Right hindlimb (tissue), 1 donor: ENCODE measurements at places on chromosomes 16 and 17.

DNA sequence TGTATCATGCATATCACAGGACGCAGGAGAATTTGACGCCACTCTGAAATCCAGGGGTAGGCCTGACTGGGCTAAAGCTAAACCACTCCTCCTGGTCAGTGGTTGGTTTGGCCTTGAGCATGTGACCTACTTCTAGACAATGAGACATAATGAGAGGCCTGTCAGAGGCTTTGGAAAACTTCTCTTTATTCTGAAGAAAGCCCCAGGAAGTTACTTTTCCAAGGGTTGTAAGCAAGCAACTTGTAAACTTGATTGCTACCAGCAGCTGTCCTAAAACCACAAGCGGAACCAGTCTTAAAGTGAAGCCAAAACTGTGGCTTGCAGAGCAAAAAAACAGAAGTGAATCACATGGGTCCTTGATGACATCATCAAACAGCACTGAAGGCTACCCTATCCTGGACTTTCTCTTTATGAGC lies 138.2 kb upstream of the COX10 start:
- peak; percentile 57 for DNase-seq

DNA sequence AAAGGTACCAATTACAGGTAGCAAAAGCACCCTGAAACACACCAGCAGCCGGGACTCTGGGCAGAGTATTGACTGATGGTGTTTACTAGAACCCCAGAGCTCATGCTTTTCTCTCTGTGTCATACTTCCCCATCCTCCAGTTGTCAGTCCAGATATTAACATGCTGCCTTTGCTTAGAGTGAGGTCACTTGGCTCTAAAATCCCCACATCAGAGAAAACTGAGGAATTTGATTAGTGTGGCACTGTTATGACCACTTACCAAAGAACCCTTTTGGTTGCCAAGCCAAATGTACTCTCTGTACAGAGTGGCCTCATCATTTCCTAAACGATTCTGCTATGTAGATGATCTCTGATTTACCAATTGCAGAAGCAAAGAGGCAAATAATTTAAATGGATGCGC lies 80.4 kb downstream of the ABCC12 start:
- no peak for DNase-seq

GRCh38 chr17:48655913-48656312 lies 29.8 kb upstream of the HOXB9 start:
- no peak for DNase-seq

GRCh38 chr17:65055708-65056638 lies 567 bp downstream of the GNA13 start:
- DNase-seq = peak; percentile 72

DNA sequence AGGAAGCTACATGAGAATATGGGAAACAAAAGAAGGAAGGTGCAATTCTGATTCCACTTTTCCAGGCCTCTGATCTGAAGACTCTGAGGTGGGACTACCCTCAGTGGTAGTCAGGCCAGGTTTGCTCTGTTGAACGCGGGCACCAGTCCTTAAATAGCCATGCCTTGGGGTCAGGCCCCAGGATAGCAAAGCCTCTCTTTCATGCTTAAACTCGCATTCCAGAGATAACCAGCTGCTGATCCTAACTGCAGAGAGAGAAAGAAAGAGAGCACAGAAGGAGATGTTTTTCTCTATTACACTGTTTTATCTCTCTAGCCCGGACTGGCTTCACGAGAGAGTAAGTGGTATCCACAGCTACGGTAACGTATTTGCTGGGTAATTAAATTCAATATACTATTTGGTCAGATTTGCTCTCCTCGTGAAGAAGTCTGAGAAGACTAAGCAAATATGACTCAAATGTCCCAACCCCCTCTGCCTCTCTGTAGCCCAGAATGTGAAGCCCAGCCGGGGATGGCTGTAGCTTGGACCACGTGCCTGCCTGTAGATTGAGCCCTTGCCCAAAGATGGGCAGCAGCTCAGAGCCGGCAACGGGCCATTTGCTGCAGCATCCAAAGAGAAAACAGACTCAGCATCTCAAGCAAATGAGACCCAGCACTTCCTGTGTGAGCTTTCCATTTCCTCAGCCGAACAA lies 122.2 kb downstream of the SMG6 start:
- peak; percentile 88 for DNase-seq

DNA sequence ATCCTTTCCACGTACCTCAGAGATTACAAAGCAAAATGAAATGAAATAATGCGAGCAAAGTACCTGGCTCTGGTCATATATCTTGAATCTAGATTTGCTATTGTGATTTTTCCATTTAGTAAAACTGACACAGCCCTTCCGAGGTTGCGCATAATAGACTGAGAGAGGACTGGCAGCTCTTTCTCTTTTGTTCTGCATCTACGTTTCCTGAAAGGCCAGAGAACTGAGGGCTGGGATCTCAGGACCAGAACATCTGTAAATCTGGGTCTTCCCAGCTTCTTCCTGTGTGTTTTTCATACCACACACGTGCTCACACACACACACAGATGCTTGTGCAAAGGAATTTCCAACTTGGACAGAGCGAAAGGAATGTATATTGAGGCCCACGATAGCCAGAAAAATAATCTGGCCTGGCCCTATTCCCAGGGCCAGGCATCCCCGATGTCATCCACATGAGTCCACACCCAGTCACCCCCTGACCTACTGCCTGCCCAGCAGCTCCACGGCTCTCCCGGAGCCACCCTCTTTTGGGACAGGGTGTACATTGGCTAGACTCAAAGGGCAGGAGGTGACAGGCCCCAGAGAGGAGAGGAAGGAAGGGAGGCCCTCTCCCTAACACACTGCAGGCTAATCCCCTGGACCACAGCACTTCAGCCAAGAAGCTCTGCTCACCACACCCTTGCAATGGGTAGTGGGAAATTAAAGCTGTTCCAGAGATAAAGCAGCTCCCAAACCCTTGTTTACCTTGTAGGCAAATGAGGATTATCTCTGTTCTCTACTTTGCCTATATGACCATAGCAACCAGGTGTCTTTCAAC lies 41.8 kb downstream of the NOL11 start:
- peak; percentile 73 for DNase-seq

DNA sequence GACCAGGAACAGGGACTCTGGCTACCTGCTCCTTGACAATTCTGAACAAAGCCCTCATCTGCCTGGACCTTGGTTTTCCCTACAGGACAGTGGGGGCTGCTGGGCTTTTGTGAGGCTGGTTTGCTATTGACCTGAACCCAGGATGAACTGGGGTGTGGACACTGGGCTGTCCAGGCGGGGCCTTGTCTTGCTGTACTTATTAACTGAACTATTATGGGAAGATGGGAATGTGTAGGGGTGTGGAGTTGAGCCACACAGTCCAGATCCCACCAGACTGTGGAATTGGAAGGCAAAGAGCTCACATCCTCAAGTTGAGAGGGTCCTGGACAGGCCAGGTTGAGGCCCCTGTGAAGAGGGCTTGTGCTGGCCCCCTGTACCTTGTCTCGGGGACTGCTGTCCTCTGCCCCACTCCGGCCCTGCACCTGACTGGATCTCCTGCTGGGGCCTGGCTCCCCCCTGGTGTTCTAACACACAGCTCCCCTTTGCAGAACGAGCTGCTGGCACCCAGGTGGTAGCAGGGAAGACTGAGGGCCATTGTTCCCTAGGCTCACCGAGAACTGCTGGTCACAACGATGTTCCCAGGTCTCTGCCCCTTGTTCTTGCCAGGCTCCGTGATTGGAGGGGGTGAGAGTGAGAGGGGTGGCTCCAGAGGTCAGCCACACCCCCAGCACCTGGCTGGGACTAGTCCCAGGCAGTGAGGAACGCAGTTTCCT lies 51.8 kb upstream of the CDC42EP4 start:
- DNase-seq = no peak

- no peak for DNase-seq
Observed at GRCh38 chr16:10228779-10229178, 46.6 kb upstream of the GRIN2A start.

DNA sequence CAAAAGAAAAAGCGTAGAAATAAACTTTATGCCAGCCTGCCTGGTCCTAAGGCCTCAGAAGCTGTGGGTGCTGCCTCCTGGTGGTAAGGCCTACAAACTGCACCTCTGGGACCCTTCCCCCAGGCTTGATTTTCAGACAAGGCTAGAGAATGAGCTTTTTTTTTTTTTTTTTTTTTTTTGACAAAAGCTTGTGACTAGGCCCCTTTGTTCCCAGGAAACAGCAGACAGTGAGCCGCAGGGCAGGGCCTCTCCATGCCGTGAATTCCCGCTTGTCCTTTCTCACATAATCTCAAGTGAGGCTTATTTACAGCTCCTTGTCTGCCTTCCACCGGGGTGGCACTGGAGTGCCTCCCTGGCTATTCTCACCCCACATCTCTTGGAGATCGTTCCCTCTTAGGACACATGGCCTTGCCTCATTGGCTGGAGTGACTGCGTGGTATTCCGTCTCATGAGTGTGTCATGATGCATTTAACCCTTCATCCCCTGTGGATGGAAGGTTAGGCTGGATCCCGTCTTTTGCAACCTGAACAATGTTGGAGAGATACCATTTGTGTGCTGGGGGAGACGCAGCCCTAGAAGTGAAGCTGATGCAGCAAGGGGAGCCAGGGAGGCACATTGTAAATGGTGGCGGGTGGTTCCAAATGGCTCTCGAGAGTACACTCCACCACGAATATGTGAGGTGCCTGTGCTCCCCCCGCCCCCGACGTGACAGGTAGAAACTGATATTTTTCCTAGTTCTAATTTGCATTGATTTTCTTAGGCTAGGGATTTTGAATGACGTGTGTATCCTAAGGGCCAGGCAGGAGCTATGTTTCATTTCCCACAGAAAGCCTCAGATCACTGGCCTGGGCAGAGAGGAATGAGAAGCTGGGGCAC lies 49.6 kb downstream of the USP22 start:
- DNase-seq = peak; percentile 85

GRCh38 chr17:82797061-82797460 lies 42.8 kb downstream of the ZNF750 start:
- DNase-seq = no peak

DNA sequence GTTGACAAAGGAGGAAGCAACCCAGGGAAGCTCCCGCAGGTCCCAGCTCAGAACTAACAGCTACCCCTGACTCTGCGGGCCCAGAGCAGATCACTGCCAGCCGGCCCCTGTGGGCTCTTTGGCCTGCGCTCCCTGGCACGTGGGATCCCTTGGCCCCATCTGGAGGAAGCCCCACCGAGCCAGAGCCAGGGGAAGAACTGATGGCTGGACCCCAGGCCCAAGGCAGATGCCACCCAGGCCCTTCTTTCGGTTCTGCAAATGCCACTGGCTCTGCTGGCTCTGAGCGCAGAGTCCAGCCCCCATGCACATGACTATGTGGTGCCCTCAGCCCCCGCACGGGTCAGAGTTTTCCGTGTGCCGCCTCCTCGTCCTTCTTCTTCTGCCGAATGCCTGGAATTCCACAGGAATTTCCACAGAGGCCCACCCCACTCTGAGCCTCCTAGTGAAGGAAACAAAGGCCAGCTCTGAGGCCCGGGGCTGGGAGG lies 35.8 kb upstream of the SNN start:
- DNase-seq = peak; percentile 78

- DNase-seq = no peak
Observed at GRCh38 chr16:23788685-23789084, 33.9 kb downstream of the CHP2 start.

DNA sequence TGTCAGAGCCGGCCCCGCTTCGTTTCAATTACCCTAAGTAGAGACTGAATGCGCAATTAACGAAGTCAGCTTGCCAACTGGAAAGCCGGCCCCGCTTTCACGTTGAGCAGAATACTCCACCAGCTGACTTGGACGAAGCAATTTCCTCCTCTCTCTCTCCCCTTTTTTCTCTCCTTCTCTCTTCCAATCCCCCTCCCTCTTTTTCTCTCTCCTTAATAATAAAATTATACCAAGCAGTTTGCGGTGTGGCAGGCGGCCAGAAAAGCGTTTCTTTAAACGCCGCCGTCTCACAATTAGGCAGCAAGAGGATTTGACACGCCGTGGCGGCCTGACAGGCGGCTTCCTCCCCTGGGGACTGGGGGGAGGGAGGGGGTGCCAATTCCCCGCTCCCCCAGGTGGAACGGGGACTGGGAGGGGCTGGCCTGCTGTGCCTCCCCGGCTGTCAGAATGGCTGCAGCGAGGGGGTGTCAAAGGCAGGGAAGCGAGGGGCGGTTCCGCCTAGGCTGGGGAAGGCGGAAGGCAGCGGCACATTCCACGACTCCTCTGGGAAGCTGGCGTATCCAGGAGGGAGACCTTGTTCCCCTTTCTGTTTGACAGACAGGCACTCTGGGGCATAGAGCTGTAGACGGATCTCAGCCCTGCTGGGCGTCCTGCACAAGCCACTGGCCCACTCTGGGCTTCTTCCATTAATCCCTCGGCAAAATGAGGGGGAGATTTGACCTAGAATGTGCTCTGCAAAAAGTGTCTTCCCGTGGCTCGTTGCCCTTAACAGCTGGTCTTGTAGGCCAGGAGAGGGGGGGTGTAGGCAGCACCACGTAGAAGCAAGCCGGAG lies 52.7 kb downstream of the SREBF1 start:
- DNase-seq = peak; percentile 78

GRCh38 chr17:55829995-55830612 lies 79.3 kb downstream of the PCTP start:
- DNase-seq = no peak

GRCh38 chr17:82058230-82058854 lies 6.6 kb downstream of the GPS1 start:
- DNase-seq = peak; percentile 16

GRCh38 chr16:58032710-58033293 lies 7.2 kb downstream of the MMP15 start:
- DNase-seq = no peak

- DNase-seq = no peak
Observed at GRCh38 chr17:42577140-42577531, 393 bp downstream of the PSMC3IP start.

DNA sequence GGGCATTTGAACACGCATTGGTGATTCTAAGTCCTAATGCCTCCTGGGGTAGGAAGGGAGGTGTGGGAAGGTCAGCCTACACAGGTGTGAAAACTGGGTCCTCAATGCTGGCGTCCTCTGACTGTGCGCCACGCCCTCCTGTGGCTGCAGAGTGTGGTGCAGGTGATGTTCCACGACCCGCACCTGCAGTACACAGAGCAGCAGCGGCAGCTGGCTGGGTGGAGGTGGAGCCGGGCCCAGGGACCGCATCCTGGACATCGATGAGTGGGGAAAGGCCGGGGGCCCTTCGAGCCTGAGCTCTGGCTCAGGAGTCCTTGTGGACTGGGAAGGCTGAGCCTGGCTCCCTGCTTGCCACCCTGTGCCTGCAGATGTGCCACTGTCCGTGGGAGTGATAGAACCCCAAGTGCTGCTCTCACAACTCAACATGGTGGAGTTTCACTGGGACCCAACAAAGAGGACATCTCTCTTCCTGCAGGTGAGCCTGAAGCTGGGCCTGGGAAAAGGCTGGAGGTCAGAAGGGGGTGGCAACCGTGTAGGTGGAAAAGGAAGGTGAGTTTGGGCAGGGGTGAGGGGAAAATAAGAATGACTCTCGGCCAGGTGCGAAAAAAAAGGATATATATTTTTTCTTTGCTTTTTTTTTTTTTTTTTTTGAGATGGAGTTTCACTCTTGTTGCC lies 14.0 kb upstream of the STAC2 start:
- DNase-seq = no peak

- DNase-seq = no peak
Observed at GRCh38 chr16:26840691-26841090, 226.0 kb upstream of the C16orf82 start.

- no peak for DNase-seq
Observed at GRCh38 chr17:13268791-13269595, 251.2 kb upstream of the ELAC2 start.

GRCh38 chr16:8866884-8867215 lies 2.0 kb downstream of the CARHSP1 start:
- no peak for DNase-seq
